T follicular helper cell (primary cell): ENCODE measurements at places on chromosomes 5 and 9.

GRCh38 chr9:70448919-70449318 is 34.5 kb upstream of the KLF9 start:
- no peak for DNase-seq

DNA sequence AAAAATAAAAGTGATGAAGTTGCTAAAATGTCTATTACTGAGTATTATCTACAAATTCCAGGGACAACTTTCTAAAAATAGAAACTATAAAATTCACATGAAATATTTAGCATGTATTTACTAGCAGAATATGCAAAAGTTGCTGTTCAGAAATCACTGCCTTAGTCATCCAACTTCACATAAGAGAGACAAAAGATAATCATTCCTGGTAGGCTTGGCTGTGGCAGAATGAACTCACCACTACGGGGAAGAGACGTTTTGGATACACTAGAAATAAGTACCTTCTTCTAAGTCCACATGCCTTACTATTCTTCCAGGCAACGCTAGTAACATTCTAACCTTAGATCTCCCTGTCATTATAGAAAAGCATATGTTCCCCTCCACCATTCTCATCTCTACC is 272.2 kb downstream of the BNC2 start:
- DNase-seq = no peak

DNA sequence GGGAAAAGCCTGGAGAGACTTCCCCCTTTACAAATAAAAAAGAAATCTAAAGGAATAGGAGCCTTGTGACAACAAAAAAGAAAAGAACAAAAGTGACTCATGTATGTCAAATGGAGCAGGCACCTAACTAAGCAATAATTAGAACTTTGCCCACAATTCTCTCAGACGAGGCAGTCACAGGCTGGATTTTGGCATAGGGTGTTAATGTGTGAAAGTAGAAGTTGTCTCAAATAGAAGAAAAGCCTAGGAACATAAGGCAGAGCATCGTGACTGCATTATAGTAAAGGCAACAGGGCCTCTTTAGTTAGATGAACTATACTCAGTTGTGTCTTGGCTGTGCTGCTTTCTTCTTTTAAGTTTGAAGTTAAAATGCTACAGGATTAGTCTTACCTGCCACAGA is 219.9 kb upstream of the TMEM161B start:
- DNase-seq = no peak

DNA sequence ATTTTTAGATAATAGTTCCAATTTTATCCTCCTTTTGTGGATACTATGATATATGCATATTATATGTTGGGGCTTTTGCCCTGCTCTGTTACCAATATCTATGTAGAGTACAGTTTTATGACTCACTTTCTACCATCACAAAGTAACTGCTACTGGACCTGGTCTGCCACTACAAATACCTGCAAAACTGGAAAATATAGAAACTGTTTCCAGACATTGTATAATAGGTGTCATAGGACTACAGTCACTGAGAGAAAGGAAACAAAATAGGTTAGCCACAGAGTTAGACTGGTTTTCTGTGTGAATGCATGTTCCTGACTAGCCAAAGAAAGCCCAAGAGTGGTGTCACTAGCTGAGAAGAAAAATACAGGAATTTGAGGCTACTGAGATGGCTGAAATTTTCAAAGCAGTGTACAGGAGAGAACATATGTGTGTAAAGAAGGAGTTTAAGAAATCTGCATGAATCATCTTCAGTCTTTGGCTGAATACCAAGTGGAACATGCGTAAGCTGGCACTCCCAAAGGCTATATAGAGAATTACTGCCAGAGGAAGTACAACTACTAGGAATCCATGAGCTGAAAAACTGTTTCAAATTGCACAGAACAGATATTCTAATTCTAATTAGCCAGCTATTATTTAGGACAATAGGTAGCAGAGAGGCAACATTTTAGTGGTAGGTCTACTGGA is 29.0 kb upstream of the FAM174A start:
- DNase-seq = no peak

DNA sequence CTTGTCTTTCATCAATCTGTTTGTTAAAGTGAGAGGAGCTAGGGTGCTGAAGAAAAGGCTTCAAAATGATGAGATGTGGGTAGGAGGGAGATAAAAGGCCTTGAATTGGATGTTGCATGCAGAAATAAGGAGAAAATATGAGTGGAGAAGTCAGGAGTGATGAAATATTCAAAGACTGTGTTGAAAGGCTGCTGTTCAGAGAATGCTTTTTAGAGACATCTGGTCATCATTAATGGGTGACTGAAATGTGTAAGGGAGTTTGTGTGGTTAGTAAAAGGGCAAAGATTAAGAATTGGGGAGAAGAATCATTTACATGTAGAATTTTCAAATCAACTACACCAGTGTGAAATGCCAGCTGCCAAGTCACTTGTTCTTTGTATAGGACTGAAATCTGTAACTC is 383.9 kb downstream of the MAT2B start:
- DNase-seq = no peak

GRCh38 chr5:105903069-105903468 is 1767.7 kb downstream of the EFNA5 start:
- no peak for DNase-seq

GRCh38 chr5:5480481-5481111 is 58.1 kb downstream of the ICE1 start:
- no peak for DNase-seq

- DNase-seq = no peak
Measured at GRCh38 chr5:79663212-79663611, 26.4 kb upstream of the CMYA5 start.

- no peak for DNase-seq
Measured at GRCh38 chr5:111453295-111453694, 59.0 kb downstream of the STARD4 start.

- no peak for DNase-seq
Measured at GRCh38 chr9:131982671-131983239, 96.9 kb downstream of the MED27 start.

DNA sequence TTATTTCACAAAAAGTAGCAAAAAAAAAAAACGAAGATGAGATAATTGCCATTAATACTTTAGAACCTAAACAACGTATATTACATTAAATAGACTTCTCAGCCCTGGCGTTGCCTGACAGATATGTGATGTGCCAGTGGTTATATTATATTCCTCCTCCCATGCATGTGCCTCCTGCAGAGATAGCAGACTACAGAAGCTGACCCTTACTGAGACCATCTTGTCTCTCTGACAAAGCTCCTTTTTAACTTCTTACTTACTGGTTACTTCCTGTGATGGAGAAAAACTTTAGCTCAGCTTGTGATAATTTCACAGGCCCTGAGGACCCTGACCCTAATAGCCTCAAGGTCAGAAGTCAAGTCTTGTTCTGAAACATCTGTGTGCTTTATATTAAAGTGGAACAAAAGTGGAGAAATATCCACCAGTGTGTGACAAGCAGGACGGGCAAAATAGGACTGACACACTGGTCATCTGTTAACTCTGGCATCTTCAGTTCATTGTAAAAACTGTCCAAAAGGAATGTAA is 80.6 kb upstream of the POU5F2 start:
- no peak for DNase-seq

DNA sequence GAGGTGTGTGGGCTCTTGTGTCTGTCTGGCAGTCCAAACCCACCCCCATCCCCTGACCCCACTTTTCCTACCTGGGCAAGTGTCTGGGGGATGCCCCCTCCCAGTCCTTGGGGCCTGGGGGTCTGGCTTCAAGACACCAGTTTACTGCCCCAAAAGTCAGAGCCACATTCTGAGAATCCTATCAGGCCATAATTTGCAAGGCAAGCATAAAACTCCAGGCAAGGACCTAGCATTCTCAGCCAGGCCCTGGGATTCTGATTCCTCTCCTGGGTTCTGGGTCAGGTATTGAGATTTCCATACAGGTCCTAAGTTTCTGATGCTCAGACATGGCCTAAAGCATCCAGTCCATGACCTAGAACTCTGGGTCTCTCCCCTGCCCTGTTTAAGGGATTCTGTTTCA is 33.3 kb downstream of the CXXC5 start:
- no peak for DNase-seq

DNA sequence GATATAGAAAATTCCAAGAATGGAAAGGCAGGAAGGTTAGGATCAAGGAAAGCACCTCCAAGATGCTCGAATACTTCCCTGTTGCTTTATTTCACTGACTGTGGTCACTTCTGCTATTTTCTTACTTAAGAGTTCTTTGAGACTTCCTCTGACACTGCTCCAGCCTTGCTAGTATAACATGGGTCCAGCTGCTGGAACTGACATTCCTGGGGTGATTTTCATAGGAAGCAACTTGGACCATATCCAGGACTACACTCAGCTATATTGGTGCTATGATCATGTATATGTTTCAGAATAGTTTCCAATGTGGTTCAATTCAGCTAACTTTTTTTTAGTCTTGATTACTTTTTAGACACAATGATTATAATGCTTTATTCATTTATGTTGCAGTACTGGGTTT is 81.6 kb upstream of the CKMT2 start:
- DNase-seq = no peak

DNA sequence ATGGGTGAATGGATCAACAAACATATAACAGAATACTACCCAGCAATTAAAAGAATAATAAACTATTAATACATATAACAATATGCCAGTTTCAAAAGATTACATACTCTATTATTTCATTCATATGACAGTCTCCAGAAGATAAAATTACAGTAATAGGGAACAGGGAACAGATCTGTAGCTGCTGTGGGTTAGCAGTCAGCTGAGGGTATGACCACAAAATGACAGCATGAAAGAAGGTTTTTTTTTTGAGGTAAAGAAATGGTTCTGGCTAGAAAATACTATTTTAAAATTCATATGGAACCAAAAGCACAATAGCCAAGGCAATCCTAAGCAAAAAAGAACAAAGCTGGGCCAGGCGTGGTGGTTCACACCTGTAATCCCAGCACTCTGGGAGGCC is 73.0 kb upstream of the NR5A1 start:
- no peak for DNase-seq

GRCh38 chr5:176739461-176740051 is 70.8 kb upstream of the UNC5A start:
- DNase-seq = no peak
